Activated B cell treated with CpG ODN at 0.5 μM for 24 hours (primary cell): ENCODE measurements at places on chromosomes 7 and 10. TPM values are rescaled to one million over a fixed set of nuclear protein-coding genes. Genes with fewer than 3 reads are reported as not detected.

HOXA5 gene
- total RNA-seq = not detected in 2 replicates

TYW1B gene
- 7.2 and 8.6 TPM in 2 replicates for total RNA-seq

FGFBP3 gene
- 1.8 and 2.0 TPM in 2 replicates for total RNA-seq

GDF2 gene
- total RNA-seq = not detected in 2 replicates
